ENCODE measurements at places on chromosomes 5 and 9.

DNA sequence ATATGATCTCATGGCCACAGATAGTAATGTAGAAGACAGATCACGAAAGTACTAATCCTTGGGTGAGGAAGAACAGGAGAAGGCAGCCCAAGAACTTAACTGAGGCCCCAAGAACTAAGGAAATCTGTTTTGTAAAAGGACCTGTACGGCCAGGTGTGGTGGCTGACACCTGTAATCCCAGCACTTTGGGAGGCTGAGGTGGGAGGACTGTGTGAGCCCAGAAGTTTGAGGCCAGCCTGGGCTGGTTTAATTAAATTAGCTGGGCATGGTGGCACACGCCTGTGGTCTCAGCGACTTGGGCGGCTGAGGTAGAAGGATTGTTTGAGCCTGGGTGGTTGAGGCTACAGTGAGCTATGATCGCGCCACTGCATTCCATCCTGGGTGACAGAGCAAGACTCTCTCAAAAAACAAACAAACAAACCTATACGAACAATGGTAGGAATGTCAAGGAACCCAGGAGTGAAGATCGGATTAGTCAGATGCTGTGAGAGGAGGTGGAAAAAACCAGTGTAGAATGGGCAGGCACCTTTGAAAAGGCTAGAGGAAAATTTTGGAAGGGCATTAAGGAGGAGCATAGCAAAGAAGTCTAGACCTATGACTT, 283.8 kb upstream of the DMRT1 start:
- no peak for DNase-seq

GRCh38 chr5:174409070-174409469, 315.3 kb upstream of the MSX2 start:
- no peak for DNase-seq

DNA sequence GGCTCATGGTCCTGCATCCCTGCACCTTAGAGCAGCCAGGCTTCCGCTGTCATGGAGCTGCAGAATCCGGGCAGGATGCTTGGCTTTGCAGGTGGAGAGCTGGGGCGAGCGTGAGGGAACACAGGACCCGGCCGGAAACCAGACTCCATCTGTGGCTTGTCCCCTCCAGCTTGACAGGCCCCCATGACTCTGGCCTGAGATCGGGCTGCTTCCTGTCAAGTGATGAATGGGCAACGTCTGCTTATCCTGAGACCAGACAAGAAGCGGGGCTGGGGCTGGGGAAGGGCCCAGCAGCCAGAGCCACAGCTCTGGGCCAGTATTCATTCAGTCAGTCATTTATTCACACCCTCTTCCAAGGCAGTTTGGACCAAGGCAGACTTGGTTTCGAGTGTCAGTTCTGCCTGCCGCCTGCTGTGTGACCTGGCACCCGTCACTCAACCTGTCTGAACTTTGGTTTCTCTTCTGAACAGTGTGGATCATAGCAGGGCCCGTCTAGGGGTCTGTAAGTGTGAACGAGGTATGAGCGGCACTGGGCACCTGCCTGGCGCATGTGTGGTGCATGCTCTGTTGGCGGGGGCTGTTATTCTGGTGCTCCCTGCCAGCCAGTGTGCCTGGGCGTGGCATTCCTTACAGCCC, 37.5 kb downstream of the NEK6 start:
- no peak for DNase-seq

DNA sequence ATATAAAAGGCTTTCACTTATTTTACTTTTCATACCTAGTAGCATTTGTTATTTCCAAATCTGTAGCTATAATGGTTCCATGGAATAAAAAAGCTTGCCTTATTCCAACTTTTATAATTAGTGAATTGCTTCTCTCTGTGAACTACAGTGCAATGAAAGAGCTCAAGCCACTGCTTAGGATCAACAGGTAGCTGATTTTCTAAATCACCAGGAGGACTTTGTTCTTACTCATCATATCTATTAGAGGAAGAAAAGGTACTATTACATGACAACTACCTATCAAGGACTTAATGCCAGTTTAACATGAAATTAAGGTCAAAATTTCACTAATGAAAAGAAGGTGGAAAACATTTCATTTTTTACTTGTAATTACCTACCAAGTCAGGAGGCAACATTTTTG, 414.6 kb downstream of the BNC2 start:
- no peak for DNase-seq

DNA sequence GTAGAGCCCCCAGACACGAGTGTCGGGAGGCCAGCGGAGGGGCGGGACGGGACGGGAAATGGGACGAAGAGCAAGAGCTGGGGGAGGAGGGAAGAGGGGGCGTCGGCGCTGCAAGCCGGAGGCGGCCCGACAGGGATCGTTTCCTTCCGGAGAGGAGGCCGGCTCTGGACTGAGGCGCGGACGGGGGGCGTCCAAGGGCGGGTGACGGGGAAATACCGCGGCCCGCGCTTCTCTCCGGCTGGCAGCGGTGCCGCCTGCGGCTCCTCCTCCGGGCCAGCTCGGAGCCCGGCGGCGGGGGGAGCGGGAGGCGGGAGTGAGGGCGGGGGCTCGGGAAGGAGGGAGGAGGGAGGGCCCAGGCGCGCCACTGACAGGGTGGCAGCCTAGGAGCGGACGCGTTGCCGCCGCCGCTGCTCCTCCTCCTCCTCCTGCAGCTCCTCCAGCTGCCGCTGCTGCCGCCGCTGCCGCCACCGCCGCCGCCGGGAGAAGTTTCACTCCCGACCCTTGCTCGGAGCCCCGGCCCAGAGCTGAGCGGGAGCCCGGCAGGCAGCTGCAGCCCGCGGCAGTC, at the start of gene CHSY3:
Gene CHSY3, plus strand, starts transcription at position 364 of the 565 bp plus-strand sequence.
- peak; percentile 79 for DNase-seq

GRCh38 chr5:135490245-135491037, 38.3 kb upstream of the TIFAB start:
- no peak for DNase-seq

DNA sequence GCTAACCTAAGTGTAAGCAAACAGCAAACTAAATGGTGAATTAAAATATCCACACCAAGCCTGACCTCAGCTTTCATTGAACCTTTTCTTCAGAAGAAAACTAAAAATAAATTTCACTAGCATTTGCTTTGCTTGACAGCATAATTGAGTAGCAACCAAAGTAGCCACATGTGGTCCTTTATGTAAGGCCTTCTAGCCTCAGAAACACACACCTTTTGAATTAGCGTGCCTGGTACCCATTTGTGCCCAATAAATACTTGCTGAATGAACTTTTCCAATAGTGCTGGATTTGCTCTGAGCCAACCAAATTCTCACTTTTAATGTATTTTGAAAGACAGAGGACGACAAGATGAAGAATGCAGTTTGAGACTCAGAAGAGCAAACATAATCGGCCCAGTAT, 2.1 kb upstream of the NIPBL start:
- DNase-seq = no peak

GRCh38 chr5:67516948-67517565, 320.5 kb upstream of the CD180 start:
- no peak for DNase-seq

DNA sequence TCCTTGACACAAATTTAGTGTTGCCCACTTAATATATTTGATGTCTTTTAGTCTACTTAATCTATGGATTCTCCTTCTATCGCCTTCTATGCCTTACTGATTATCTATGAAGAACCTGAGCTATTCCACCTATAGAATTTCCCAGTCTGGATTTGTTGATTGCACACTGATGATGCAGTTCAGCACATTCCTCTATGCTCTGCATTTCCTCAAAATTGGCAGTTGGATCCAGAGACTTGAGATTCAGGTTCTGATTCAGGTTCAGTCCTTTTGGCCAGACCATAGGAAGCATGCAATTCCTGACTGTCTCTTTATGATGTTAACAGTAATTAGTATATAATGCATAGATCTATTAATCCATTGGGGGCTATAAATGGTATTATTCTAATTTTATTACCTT, 13.8 kb downstream of the SLC22A5 start:
- no peak for DNase-seq

GRCh38 chr5:87421307-87421706, 8.6 kb upstream of the CCNH start:
- no peak for DNase-seq

- no peak for DNase-seq
Observed at GRCh38 chr5:68287631-68287975, 72.0 kb downstream of the PIK3R1 start.
